ENCODE measurements at places on chromosomes 11 and 22. TPM values are rescaled to one million over a fixed set of nuclear protein-coding genes. Genes with fewer than 3 reads are reported as not detected.

SAA4 gene
- total RNA-seq: not detected

TTC36 gene
- total RNA-seq: 0.64 TPM

OR4A5 gene
- total RNA-seq: not detected

EIF4G2 gene
- total RNA-seq: 475 TPM

TEX12 gene
- total RNA-seq: not detected

CRYAB gene
- 7.2 TPM for total RNA-seq

OSM gene
- total RNA-seq: 1.5 TPM

ZP1 gene
- total RNA-seq: not detected

CATSPER1 gene
- not detected for total RNA-seq

OR5P2 gene
- not detected for total RNA-seq

OR5A1 gene
- total RNA-seq: not detected

RASD2 gene
- 0.28 TPM for total RNA-seq

TRIM48 gene
- not detected for total RNA-seq

PYGM gene
- 0.37 TPM for total RNA-seq

F2 gene
- 0.76 TPM for total RNA-seq

All from pancreas (tissue), 10 donors.